Retinal pigment epithelial cell (primary cell): ENCODE measurements at places on chromosomes 1 and 21.

DNA sequence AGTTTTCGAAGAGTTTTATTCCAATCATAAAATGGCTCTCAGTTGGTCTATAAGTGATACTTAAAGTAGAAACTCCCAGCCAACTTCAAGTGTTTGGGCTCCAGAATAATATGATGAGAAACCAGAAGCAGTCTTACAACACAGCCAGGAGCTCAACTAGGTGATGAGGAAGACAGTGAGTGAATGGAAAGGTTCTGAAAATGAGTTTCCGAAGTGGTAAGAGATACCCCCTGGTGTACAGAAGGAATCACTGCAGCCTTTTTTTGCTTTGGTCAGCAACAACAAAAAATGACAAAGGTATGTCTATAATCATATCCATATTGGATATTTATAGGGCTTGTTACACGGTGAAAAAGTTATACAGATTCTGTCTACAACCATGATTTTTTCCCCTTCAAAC is 16.5 kb downstream of the KRTAP19-1 start:
- no peak for DNase-seq

DNA sequence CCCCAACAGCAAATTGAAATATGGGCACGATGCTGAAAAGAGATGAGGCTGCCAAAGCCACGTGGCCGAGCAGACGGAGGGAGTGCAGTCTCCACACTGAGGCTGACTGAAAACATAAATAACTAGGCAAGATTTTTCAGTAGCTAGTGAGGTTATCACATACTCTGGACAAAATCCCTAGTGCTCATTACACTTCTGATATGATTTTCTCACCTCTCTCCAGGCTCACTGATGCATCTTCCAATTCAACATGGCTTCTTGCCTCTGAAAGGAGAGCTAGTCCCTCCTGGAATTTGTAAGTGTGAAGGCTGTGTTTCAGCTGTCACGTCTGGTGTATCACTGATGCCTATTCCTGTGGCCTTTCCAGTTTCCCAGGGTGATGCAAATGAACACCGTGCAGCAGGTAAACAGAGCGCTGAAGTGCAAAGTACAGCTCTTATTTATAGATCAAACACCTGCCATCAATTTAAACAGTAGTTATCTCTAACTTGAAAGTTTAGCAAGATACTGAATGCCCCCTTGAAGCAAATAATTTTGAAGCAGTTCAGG is 656.1 kb downstream of the KIF26B start:
- DNase-seq: no peak

- peak; percentile 21 for DNase-seq
Measured at GRCh38 chr21:28068455-28069358, 924.0 kb downstream of the LTN1 start.

GRCh38 chr1:114093624-114094362 is 59.9 kb downstream of the SYT6 start:
- no peak for DNase-seq
